ENCODE measurements at places on chromosomes 12 and 14.

GRCh38 chr14:61388173-61388975 is 67.0 kb downstream of the PRKCH start:
- DNase-seq, result no peak

DNA sequence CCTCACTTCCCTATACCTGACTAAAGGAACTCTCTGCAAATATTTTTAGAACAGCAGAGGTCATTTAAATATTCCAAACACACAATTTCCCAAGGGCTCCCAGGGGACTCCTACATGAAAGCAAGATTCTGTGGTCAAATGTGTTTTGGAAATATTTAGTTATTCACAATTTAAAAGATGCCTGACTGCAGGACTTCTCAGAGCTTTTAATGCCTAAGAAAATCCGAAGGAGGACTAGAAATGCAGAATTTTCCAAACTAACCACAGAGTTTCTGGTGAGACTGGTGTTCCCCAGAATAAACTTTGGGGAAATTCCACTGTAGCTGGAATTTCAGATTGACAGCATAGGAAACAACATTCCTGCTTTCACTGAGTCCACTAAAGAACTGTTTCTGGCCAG is 84.8 kb upstream of the MAP1LC3B2 start:
- no peak for DNase-seq

GRCh38 chr14:69344171-69344570 is 53.9 kb downstream of the ERH start:
- DNase-seq, result no peak

DNA sequence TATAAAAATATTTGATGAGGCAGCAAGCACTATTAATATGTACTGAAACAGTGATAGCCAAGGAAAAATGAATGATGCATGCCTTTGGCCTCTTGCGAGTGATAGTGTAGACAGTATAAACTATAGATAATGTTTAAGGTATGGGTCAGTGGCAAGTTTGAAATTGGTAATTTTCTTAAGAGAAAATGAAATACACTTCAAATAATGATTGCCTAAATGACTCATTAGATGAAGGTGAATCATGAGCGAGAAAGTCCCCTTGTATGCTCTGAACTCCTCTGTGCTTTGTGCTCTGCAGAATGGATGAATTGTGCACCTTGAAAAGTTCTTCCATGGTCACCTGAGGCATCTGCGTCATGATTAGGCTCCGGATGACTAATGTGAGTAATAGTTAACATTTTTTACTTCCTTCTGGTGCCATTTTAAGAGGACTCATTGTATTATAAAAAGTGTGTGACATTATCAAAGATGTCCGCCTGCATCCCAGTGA is 84.9 kb upstream of the RTL1 start:
- no peak for DNase-seq

DNA sequence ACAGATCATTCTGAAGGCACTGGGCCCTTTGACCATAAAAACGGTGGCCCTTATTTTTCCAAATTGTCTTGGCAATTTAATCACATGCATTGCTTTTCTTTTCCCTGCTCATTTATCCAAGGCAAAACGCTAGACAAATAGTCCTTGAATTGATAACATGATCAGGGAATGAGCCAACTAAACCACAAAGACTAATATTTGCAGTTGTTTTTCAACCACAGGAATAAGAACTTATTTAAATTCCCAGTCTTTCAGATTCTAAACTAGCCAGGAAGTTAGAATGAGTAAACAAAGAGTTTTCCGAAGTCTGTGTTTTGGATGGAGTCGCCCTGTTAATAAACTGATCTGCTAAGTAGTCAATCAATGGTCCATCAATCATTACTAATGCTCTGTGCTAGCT is 14.9 kb downstream of the TBX5 start:
- DNase-seq, result no peak

DNA sequence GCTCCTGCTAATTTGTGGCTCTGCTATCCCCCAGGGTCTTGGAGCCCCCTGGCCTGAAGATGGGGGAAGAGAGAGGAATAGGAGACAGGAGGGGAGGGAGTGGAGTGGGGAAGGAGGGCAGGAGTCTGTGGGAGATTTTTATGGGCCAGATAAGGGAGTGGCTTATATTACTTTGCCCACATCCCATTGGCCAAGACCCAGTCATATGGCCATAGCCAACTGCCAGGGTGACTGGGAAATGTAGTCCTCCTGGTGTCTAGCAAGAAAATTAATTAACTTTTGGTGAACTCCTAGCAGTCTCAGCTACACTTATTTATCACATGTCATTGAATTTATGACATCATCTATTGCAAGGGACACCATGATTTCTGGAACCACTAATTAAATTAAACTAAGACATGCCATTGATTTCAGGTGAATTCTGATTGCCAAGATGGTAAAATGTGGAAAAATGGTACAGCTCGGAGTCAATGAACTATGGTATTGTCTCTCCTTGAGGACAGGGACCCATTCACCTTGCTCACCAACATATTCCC is 50.3 kb downstream of the ESRRB start:
- DNase-seq, result no peak

DNA sequence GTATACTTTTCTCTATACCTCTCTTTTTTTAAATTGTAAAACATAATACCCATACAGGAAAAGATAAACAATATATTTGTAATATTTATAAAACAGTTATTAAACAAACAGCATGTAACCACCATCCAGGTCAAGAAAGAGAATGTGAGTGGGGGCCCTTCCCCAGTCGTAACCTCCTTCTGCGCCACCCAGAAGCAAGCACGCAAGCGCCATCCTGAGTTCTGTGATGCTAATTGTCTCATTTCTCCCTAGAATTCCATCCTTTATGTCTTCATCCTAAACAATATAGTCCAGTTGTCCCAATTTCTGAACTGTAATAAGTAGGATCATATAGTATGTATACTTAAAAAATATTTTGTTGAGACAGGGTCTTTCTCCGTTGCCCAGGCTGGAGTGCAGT is 129.5 kb downstream of the EXOC5 start:
- no peak for DNase-seq

DNA sequence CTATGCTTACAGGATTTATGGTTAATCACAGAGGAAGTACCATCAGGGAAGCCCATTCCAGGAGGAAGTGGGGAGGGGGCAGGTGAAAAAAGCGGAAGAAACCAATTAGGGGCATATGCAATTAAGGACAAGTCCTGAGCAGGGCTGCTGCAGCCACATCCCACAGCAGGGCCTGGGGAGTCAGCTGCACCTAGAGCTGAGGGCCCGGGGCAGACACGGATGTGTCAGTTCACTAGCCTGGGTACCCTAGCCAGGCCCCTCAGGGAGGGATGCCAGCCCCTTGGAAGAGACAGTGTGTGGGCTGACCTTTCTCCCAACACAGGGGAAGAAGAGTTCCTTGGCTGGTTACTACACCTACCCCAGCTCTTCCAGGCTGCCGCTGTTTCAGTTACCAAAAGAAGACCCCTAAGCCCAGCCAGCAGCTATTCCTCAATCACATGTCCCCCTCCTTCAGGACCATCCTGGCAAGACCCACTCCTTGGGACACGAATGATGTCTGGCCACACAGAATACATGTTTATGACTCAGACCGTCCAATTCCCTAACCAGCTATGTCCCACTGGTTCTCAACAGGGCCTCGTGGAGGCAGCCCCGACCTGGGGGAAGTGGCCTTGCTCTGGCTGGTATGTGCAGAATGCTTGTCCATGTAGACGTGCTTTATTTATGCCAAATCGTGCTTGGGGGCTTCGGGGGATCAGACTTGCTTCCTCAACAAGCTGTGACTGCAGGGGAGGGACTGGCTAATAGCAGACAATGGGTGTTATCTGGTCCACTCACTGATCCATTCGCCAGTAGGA is 133.7 kb upstream of the RTL1 start:
- no peak for DNase-seq

DNA sequence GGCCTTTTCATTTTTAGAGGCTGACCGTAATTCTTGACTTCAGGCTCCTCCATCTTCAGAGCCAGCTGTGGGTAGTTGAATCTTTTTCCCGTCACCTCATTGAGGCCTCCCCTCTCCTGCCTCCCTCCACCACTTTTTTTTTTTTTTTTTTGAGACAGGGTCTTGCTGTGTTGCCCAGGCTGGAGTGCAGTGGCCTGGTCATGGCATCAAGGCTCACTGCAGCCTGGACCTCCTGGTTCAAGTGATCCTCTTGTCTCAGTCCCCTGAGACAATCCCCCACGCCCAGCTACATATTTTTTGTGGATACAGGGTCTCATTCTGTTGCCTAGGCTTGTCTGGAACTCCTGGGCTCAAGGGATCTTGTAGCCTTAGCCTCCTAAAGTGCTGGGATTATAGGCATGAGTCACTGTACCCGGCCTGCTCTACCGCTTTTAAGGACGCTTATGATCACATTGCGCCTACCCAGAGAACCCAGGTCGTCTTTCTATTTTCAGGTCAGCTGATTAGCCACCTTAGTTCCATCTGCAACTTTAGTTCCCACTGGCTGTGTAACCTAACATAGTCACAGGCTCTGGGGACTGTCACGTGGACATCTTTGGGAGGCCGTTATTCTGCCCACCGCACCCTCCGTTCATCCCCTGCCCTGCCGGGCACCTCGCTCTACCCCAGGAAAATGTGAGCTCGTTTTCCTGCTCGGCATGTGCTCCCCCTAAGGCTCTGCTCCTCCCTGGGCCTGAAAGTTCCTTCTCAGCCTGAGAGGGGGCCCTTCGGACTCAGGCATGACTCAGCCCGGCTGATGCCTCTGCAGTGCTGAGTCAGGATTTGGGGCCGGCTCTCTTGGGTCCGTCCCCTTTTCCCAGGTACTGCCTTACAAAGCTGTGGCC is 13.4 kb downstream of the TNFAIP2 start:
- no peak for DNase-seq

DNA sequence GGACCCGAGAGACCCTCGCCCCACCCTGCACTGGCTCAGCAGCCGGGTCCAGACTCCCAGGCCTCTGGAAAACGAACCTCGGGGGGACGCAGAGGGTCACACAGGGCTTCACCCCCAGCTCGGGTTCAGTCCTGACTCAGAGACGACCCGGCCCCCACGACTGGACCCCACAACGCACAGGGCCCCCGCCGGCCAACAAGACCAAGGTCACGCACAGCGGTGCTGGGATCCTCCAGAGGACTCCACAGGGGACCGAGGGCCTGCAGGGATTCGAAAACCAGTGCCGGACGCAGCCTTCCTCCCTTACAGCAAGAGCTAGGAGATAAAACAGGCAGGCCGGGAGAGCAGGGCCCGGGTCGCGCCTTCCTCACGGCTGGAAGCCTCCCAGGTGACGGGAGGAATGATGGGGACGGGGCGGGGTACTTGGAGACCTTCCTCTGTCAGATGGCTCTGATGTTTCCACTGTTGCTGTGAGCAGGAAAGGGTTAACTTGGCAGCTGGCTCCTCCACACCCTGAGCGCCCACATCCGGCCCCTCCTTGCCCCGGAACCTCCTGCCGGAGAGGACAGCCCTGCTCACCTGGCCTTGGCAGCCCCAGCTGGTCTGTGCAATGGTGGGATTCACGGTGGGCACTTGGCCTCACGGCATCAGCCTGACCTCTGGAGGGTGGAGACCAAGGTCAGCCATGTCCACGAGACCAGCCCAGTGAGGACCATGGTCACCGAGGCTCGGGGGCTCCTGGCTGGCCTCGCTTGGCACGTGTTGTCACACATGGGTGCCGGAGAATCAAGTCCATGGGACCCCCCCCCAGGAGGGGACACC is 46.2 kb downstream of the GALNT9 start:
- no peak for DNase-seq

- no peak for DNase-seq
Measured at GRCh38 chr12:112112409-112113133, 4.0 kb upstream of the NAA25 start.
